ENCODE measurements at places on chromosomes 12 and 14. TPM values are rescaled to one million over a fixed set of nuclear protein-coding genes. Genes with fewer than 3 reads are reported as not detected.
A peak's percentile ranks its signal among the peaks of the same experiment; 100 is the strongest.

- H3K4me3 ChIP-seq, result no peak overlapping the region
- H3K27me3 ChIP-seq, result no peaks in the 10 kb centered on the region
- H3K4me1 ChIP-seq, result peaks cover 17% of the 10 kb centered on the region
- DNase-seq, result peak; percentile 66
- no peaks in the 10 kb centered on the region for H3K36me3 ChIP-seq
- no peak overlapping the region for H3K27ac ChIP-seq
Measured at GRCh38 chr14:100440207-100440631, 117.1 kb downstream of the SLC25A47 start.

- no peak overlapping the region for H3K27ac ChIP-seq
- no peaks in the 10 kb centered on the region for H3K36me3 ChIP-seq
- no peak for DNase-seq
- H3K4me1 ChIP-seq, result no peaks in the 10 kb centered on the region
- no peak overlapping the region for H3K4me3 ChIP-seq
Measured at GRCh38 chr12:77256956-77257355, 191.6 kb upstream of the E2F7 start.

GRCh38 chr12:53820514-53821306 is 68.9 kb upstream of the CISTR start:
- H3K27ac ChIP-seq, result no peak overlapping the region
- peaks cover 3% of the 10 kb centered on the region for H3K4me1 ChIP-seq
- H3K36me3 ChIP-seq, result no peaks in the 10 kb centered on the region
- no peak for DNase-seq

DNA sequence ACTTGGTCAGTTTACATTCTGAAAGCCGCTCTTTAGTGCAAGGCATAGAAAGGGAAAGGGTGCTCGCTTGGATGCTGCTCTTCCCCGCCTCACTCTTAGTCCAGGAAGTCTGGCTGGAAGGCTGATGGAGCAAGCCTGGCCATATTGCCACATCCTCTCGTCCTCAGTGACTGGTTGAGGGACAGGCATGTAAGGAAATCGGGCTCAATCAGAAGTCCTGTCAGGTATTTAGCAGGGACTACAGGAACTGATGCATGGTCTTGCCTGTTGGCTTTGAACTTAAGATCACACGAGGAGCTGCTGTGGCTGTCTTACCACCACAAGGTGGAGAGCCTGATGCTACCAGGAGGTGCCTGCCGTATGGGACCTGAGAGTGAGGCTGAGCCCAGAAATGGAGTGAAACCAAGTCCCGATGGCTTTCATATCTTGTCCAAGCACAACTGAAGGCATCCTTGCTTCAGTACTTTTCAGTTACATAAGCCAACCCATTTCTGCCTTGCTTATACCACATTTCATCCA is 10.7 kb upstream of the C12orf75 start:
- no peak overlapping the region for H3K4me3 ChIP-seq
- peaks cover 18% of the 10 kb centered on the region for H3K36me3 ChIP-seq
- H3K27me3 ChIP-seq, result peaks cover 3% of the 10 kb centered on the region
- H3K27ac ChIP-seq, result no peak overlapping the region

DNA sequence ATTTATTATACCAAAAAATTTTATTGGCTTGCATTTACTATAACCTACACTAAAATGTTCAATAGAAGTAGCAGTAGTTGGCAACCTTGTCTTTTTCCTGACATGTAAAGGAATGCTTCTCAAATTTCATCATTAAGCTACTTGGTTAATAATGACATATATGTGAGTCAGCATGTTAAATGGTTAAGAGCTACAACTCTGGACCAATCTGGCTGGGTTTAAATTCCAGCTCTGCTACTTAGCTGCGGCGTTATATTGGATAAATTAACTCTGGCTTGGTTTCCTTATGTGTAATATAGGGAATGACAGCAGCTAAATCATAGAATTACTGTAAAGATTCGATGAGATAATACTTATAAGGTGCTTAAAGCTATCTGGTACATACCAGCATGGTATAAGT is 53.7 kb upstream of the OTOGL start:
- H3K4me1 ChIP-seq, result no peaks in the 10 kb centered on the region
- no peaks in the 10 kb centered on the region for H3K36me3 ChIP-seq
- H3K27ac ChIP-seq, result no peak overlapping the region
- peaks cover 5% of the 10 kb centered on the region for H3K27me3 ChIP-seq

- no peaks in the 10 kb centered on the region for H3K4me1 ChIP-seq
- DNase-seq, result no peak
- no peak overlapping the region for H3K27ac ChIP-seq
- peaks cover 2% of the 10 kb centered on the region for H3K27me3 ChIP-seq
- H3K4me3 ChIP-seq, result no peak overlapping the region
Measured at GRCh38 chr12:120590741-120591407, 9.7 kb upstream of the POP5 start.

GRCh38 chr12:1644534-1645438 is 15.8 kb downstream of the WNT5B start:
- peaks cover 26% of the 10 kb centered on the region for H3K27me3 ChIP-seq
- H3K27ac ChIP-seq, result no peak overlapping the region
- H3K4me1 ChIP-seq, result peaks cover 13% of the 10 kb centered on the region
- H3K36me3 ChIP-seq, result no peaks in the 10 kb centered on the region

- peak overlapping the region; percentile 58 for H3K27ac ChIP-seq
- peaks cover 28% of the 10 kb centered on the region for H3K4me1 ChIP-seq
- H3K36me3 ChIP-seq, result peaks cover 4% of the 10 kb centered on the region
Measured at GRCh38 chr12:47408171-47408871, 297.5 kb downstream of the RPAP3 start.

- peaks cover 2% of the 10 kb centered on the region for H3K4me1 ChIP-seq
- H3K27me3 ChIP-seq, result peaks cover 4% of the 10 kb centered on the region
- DNase-seq, result no peak
- no peak overlapping the region for H3K27ac ChIP-seq
Measured at GRCh38 chr12:130357241-130357640, 19.6 kb downstream of the PIWIL1 start.

DNA sequence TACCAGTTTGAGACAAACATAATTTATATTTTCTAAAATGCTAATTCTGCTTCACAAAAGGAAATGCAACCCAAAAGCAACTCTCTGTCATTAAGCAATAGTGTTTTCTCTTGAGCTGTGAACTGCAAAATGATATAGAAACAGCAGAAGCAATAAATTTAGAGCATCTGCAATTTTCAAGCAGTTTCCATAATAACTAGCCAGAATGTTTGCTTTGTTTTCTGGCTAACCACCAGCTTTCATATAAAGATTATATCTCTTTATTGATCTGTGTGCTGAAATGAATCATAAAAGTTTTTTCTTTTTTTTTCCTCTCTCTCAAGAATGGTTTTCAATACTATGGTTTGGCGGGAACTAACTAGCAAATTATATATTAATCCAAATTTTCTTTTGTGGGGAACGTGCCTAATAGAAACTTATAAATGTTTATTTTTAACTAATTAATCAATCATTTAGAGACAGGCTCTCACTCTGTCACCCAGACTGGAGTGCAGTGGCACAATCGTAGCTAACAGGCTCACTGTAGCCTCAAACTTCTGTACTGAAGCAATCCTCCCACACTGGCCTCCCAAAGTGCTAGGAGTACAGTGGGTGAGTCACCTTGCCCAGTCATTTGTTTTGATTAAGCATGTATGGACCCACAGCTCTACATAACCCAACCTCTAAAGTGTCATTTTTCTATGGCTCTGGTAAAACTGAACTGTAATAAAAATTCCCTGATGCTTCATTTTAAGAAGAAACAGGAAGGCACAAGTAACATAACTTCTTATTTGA is 830.1 kb upstream of the MGAT4C start:
- no peak overlapping the region for H3K4me3 ChIP-seq
- no peaks in the 10 kb centered on the region for H3K4me1 ChIP-seq
- H3K27ac ChIP-seq, result no peak overlapping the region
- DNase-seq, result no peak
- H3K27me3 ChIP-seq, result no peaks in the 10 kb centered on the region

DNA sequence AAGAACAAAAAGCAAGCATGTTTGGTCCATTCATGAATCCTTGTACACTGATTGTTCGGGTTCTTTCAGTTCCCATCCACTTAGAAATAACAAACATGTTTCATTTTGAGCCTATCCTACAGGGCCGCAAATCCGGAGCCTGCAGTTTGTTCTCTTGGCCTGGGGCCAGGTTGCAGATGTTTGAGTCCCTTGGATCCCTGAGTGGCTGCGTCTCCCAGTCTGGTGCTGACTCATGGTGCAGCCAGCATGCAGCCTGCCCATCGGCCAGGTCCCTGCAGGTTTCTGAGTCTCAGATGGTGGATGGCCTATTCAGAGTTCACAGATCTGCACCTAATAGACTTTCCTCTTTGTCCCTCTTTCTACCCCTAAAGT is 1.9 kb upstream of the DYNC1H1 start:
- no peak overlapping the region for H3K27ac ChIP-seq
- DNase-seq, result no peak
- no peaks in the 10 kb centered on the region for H3K27me3 ChIP-seq
- no peak overlapping the region for H3K4me3 ChIP-seq

- no peaks in the 10 kb centered on the region for H3K4me1 ChIP-seq
- DNase-seq, result no peak
- no peak overlapping the region for H3K27ac ChIP-seq
- H3K4me3 ChIP-seq, result no peak overlapping the region
- no peaks in the 10 kb centered on the region for H3K36me3 ChIP-seq
- no peaks in the 10 kb centered on the region for H3K27me3 ChIP-seq
Measured at GRCh38 chr12:87809916-87810315, 219.3 kb downstream of the C12orf50 start.

- no peak for DNase-seq
- no peaks in the 10 kb centered on the region for H3K27me3 ChIP-seq
- no peak overlapping the region for H3K4me3 ChIP-seq
- H3K36me3 ChIP-seq, result no peaks in the 10 kb centered on the region
Measured at GRCh38 chr12:118541071-118541470, 164.7 kb downstream of the SUDS3 start.

GRCh38 chr12:46261646-46262045 is 7.2 kb downstream of the SLC38A1 start:
- H3K36me3 ChIP-seq, result peaks cover 21% of the 10 kb centered on the region
- no peak overlapping the region for H3K4me3 ChIP-seq
- no peaks in the 10 kb centered on the region for H3K27me3 ChIP-seq
- DNase-seq, result no peak
- no peak overlapping the region for H3K27ac ChIP-seq

DNA sequence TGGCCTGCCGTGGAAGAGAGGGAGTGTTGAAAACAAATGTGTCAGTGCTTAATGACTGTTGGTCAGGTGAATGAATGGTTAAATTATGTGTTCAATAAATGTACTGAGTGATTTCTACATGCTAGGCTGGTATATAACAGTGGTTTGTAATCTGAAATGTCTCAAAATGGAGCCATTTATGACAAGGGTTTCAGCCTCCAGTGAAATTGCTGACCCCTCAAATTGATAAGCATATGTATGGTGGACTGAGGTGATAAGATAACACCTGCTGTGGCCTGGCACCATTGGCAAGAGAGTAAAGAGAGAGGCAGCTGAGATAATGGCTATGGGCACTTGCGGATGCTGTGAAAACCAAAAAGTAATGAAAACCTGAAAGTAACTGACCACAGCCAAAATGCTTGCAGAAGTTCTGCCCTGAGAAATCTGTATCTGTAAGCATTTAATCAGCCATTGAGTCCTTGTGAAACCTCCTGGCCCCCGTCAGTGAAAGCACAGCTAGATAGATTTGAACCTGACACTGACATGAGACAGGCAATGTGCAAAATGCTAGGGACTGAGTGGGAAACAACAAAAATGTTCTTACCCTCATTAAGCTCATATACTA is 1.4 kb upstream of the BCAT1 start:
- no peak for DNase-seq
- H3K27ac ChIP-seq, result no peak overlapping the region
- peaks cover 4% of the 10 kb centered on the region for H3K36me3 ChIP-seq
- peaks cover 31% of the 10 kb centered on the region for H3K4me1 ChIP-seq
- H3K4me3 ChIP-seq, result no peak overlapping the region
- H3K27me3 ChIP-seq, result peaks cover 15% of the 10 kb centered on the region

- no peaks in the 10 kb centered on the region for H3K36me3 ChIP-seq
- peaks cover 2% of the 10 kb centered on the region for H3K27me3 ChIP-seq
- H3K4me3 ChIP-seq, result no peak overlapping the region
- DNase-seq, result no peak
- H3K27ac ChIP-seq, result no peak overlapping the region
Measured at GRCh38 chr12:119255314-119255713, 76.6 kb downstream of the HSPB8 start.

DNA sequence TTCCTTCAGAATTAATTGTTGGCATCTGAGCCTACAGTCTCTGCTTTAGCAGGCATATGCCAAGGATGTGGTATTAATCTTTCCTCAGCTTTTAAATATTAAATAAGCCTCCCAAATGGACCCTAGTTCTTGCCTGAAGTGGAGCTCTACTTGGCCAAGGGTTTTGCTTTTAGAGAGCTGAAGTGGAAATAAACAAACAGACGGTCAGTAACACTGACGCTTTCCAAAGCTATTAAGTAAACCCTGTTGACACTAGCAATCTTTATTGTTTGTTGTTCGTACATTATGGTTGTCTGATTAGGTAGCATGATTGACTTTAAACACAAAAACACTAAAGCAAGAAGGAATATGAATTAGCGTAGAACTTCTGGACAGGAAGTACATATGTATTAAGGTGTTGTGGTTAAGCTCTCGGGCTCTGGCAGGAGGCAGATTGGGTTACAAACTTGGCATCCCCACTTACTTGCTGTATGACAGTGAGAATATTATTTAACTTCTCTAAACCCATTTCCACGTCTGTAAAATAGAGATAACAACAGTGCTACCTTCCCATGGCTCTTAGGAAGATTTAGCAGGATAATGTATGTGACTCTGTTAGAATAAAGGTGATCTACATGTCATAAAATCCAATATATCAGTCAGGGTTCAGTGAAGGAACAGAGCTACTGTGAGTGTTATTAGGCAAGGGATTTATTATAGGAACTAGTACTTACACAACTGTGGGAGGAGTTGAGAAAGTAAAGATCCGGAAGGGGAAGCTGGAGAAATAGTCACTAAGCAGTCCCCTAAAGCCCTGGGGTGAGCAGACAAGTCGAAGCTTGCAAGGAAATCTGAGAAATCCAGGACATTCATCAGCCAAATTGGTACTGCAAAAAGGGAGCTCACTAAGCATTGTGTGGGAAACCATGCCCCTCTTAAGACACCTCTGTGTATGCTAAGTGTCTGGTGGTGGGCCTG is 92.2 kb upstream of the ATF7IP start:
- no peak for DNase-seq
- peak overlapping the region; percentile 31 for H3K27ac ChIP-seq
- peaks cover 23% of the 10 kb centered on the region for H3K4me1 ChIP-seq

GRCh38 chr14:49853158-49853477 is 530 bp upstream of the NEMF start:
- DNase-seq, result no peak
- H3K4me1 ChIP-seq, result peaks cover 30% of the 10 kb centered on the region
- no peaks in the 10 kb centered on the region for H3K27me3 ChIP-seq
- H3K36me3 ChIP-seq, result peaks cover 19% of the 10 kb centered on the region

B4GALNT1 gene
- total RNA-seq, result 0.65 TPM

SCN8A gene
- 0.96 TPM for total RNA-seq

GPHN gene
- total RNA-seq, result 16.0 TPM

ARHGEF25 gene
- total RNA-seq, result 1.3 TPM

COX14 gene
- 47.5 TPM for total RNA-seq

BATF gene
- total RNA-seq, result 34.1 TPM

KRT82 gene
- total RNA-seq, result not detected

SCNN1A gene
- total RNA-seq, result 0.43 TPM
